Non-pigmented ciliary epithelial cell (primary cell): ENCODE measurements at places on chromosomes 3 and 15.
A peak's percentile ranks its signal among the peaks of the same experiment; 100 is the strongest.

DNA sequence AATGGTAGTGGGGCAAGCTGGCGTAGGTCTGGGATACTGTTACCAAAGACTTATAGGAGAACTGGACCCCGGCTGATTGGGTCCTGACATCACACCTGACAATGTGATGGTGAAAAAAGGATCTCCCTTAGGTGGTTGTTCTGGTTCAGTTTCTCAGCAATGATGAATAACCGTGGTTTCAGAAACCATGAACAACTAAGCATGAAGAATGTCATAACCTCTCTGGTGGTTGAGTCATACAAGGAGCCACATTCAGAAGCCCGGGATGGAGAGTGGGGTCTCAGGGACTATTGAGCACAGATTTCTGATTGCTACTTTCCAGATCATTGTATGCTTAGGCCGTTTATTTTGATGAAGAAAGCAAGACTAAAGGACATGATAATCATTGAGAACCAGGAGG, 17.4 kb downstream of the GPR160 start:
- peak; percentile 18 for DNase-seq

GRCh38 chr3:69324362-69325025, 61.4 kb downstream of the FRMD4B start:
- no peak for DNase-seq

- DNase-seq: no peak
Observed at GRCh38 chr3:133588784-133589465, 15.4 kb downstream of the CDV3 start.

- DNase-seq: peak; percentile 63
Observed at GRCh38 chr15:39195961-39196486, 384.9 kb upstream of the THBS1 start.

DNA sequence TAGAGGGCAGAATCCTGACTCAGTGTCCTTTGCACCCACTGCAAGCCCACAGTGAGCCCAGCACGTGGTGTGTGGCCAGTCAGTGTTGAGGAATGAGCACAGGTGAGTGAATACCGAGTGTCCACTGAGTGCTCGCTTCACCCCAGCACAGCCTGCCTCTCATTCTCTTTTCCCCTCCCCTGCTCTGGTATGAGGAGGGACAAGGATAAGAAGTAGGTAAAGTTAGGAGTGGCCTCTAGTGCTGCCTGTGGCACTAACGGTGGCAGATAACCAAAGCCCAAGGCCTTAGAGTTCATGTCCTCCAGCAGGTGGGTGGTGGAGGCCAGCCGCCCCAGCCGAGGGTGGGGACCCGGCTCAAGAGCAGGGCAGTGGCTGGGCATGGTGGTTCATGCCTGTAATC, 38.0 kb downstream of the PRKCD start:
- no peak for DNase-seq

GRCh38 chr3:177144922-177145321, 52.4 kb downstream of the TBL1XR1 start:
- DNase-seq: no peak

DNA sequence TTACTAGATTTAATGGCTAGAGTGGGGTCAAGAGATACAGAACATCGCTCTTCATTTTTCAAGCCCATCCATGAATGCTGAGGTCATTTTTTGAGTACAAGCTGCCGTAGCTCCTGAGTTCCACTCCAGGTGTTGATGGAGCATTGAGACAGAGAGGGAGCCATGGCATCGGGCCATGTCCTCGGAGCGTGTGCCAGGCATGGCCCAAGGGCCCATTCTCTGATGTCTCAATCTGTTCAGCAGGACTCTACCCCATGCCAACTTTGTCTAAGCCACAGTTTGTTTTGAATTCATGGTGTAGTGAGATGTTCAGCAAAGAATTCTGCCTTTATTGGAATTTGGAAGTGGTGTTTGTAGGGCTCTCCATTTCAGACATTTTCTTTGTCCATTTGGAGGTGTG, 110.5 kb upstream of the ADAMTS9 start:
- no peak for DNase-seq

DNA sequence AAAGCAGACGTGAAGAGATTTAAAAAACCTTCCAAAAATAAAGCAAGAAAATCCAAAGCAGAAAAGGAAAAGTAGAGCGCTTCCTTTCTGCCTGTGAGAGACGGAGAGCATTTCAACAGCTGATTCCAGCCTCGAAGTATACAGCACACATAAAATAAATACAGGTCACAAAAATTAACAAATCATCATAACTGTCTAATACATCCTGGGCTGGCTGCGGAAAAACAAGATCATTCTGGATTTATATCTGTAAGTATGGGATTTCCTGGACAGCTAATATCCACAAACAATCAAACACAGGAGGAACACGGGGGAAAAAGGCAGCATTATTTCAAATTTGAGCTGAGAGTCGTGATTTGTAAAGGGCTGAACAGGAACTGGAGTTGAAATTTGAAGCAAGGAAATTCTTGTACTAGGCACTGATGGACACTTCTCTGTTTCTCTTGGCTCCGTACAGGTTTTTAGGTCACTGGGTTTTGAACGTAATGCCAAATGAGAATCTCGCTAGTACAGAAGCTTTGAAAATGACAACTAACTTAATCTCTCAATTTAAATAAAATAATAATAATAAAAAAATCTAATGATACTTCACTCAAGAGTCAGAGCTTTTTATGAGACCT, 577.7 kb downstream of the FOXP1 start:
- no peak for DNase-seq

GRCh38 chr15:55402707-55403106, 5.5 kb downstream of the CCPG1 start:
- no peak for DNase-seq

DNA sequence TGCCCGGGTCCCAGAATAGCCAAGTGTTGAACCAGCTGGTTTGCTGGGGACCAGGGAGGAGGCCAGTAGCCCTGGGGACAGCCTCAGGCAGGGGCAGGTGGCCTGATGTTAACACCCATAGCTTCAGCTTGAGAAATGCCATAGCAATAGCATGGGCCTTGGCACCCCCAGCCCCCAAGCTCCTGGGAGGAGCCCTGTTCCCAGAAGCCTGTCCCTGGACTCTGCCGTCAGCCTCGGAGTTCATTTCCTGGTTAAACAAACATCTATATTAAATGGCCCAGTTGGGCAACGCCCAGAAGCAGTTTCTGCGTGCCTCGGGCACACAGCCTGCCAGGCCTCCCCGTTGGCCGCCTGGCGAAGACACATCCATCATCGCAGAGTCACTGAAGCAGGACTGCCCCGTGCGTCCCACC, 58.2 kb downstream of the FGD5 start:
- no peak for DNase-seq

- DNase-seq: no peak
Observed at GRCh38 chr3:185347399-185347798, 15.5 kb upstream of the MAP3K13 start.

DNA sequence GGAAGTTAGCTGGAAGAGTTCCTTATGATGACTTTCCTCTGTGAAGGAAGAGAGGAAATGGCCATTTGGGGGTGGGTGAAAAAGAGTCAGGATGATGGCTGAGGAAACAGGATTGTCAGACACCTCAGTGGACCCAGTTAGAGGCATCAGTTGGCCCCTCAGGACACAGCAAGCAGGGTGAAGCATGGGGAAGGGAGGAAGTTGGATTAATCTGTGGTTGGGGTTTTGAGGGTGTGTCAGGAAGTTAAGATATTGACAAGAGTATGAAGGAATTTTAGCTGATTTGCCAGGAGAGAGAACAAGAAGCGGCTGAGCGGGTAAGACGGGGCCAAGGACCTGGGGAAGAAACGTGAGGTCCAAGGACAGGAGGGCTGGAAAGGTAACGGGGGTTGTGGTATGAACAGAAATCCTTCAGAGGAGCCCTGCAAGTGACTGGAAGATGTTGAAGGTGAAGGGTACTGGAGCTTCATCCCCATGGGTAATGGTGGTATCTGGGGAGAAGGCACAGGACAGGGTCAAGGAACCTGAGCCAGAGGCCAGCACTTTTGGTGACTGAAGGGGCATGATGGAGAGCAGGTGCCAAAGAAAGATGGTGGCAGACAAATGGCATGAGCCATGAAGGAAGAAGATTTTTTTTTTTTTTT, 2.7 kb downstream of the UQCC5 start:
- no peak for DNase-seq

DNA sequence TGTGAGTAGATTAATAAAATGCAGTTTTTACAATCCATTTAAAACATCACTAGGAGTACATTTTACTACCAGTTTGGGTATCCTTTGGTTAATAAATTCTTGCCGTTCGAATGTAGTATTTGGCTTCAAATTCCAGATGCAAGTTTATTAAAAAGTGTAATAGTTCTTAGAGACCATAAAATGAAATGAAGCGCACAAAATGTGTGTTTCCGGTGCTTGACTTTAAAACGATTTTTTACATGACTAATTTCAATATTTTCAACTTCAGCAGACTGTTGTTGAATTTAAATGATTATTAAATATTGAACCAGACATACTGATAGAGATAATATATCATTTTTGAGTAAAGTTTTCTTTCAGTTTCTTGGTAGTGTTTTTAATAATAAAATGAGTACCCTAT, 138.4 kb upstream of the NAALADL2 start:
- DNase-seq: no peak

- DNase-seq: no peak
Observed at GRCh38 chr15:43212299-43212698, 8.5 kb downstream of the EPB42 start.

- no peak for DNase-seq
Observed at GRCh38 chr15:66284271-66284670, 9.1 kb upstream of the DIS3L start.

GRCh38 chr3:134904776-134905646, 110.0 kb downstream of the EPHB1 start:
- DNase-seq: no peak

- DNase-seq: no peak
Observed at GRCh38 chr3:171772427-171773056, 37.7 kb downstream of the PLD1 start.

DNA sequence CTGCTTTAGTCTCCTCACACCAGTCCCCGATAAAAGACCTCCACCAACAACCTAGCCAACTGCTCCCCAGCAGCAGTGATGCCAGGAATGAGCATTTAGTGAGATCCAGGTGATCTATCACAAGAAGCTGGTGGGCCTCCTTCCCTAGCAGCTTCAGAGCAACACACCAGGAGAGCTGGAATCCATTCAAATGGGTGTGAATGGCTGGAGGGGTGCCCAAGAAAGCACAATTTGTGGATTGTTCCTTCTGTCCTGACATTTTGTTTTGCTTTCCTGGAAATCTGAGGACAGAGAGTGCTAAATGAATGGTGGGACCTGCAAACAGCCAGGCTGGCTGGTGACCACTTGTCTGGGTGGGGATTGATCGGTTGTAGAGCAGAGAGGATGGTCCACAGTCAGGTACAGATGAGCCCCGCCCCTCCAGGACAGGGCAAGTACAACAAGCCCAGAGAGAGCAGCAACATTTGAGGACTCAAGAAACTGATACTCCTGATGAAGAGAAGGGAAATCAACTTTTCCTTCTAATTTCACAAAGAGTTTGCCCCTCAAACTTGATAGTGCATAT, 316.8 kb downstream of the VPS13C start:
- DNase-seq: no peak
